ENCODE measurements at places on chromosomes 5 and 9.

DNA sequence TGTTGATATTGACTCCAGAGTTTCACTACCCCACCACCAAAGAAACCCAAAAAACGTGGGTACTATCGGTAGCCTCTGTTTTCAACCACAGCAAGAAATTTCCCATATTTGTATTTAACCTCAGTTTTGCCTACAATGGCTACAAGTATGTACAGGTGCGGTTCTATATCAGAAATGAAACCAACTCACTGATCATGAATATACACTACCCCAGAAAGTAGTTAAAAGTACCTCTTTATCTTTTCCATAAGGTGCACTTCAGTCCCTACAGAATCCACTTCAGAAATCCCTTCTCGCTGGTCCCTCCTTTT, 140.6 kb upstream of the SLC12A2 start:
- DNase-seq: no peak

- DNase-seq: peak; percentile 60
Observed at GRCh38 chr5:141507387-141508091, 18.7 kb downstream of the PCDHGC5 start.

DNA sequence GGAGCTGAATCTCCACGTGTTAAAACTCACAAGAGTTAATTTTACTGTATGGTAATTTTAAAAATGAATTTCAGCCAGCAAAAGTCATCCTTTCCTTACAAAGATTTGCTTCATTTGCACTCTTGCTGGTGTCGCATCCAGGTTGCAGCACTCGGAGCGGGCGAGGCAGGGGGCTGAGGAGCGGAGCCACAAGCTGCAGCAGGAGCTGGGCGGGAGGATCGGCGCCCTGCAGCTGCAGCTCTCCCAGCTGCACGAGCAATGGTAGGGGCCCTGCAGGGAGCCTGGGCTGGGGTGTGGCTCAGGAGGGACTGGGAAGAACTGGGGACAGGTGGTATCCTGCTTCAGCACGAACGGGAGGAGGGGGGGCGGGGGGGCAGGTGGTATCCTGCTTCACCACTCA, 27.1 kb downstream of the HNRNPH1 start:
- no peak for DNase-seq

DNA sequence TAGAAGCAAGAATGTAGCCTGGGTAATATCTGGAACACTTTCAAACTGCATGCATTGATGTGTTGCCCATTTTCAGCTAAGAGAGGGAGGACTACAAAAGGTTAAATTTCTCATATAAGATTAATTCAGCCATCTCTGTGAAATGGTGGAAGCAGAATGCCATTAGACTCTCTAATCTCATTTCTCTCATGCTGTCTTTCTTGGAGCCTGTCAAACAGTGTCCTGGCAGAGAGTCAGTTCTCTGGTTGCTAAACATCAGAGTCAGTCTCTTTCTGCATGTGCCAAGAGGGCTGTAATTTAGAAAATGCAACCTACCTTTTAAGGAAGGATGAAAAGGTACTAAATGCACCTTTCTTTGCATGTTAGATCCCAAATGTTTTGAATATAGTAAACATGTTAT, 910 bp upstream of the GARNL3 start:
- DNase-seq: no peak

DNA sequence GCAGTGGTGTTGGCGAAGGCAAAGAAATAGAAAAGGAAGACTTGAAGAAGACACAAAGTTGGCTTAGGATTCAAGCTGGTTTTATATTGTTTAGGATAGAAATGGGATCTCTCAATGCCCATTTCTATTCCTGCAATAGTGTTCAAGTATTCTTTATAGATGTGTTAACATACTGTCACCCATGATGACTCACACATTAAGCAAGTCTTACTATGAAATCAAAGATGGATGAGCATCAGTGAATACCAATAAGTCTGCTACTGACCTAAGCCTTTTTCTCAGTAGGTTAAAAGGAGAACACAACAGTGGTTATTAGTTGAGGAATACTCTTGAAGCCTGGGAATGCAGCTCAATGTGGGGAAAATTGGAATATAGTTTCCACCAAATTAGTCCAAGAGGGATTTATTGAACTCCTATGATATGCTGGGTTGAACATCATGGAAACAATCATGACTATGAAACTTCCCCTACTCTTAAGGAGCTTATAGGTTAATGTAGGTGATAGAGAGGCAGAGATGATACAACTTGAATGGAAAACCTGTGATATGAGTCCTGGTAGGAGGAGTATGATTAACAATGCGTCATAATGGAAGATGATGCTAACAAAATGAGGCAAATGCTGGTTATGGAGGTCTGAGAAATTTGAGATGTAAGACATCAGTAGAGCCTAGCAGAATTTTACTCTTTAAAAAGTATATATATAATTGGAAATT, 417.1 kb upstream of the DAP start:
- no peak for DNase-seq

All from ELF-1 (cell line).